ENCODE measurements at places on chromosomes 3 and 15.

- DNase-seq: no peak
Measured at GRCh38 chr3:43035801-43036365, 56.8 kb downstream of the GASK1A start.

GRCh38 chr15:75884041-75884440, 19.6 kb upstream of the FBXO22 start:
- DNase-seq: no peak

DNA sequence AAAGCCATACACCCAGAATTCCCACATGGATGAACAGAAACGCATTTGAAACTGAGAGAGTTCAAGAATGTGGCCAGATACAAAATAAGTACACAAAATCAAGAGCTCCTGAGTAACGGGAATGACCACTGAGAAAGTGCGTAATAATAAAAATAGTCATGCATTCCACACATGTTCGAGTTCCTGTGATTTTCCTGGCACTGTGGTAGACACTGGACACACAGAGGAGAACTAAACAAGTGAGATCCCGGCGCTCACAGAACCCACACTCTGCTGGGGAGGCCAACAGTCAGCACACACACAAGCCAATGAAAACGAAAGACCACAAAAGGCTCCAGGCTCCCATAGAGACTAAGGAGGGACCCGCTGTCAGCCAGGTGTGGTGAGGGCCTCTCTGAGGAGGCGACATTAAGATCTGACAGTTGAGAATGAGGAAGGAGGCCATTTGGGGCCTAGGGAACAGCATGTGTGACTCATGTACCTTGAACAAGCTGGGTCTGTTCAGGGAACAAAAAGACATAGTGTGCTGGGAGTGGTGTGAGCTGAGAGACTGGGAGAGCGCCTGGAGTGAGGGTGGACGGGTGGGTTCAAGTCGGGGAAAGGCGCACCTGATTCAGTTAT, 5.1 kb downstream of the FAM107A start:
- no peak for DNase-seq

DNA sequence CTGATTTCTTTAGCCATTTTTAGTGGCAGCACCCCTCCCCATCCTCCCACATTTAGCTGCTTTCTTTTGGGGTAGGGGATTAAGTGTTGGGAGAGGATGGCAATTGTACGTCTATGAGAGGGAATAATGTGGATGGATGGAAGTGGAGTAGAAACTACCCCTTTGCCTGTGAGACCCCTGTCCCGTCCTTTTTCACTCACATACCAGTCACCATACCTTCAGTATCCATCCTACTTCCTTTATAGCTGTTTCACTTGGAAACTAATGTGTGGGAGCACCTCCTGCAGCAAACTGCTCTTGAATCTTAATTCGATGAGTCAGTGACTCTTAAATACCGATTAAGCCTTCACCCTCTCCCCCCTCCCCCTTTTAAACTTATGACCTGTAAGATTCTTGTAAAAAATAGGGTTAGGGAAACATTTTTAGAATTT, 730 bp downstream of the SPRED1 start:
- peak; percentile 70 for DNase-seq

DNA sequence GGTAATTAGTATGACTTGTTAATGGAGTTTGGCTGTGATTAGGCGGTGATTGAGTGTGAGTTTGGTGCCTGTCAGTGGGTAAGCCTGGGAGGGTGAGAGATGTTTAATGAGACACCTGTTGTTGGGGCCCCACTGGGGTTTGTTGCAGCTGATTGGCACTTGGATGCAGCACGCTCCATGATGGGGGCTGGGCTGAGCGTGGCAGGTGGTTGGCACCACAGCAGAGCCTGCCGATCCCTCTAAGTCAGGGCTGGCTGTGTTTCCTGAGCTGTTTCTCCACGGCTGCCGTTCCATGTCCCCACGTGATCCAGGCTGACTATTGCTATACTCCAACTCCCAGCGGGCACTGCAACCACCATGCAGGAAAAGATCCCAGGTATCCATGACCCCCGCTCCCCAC, 93.5 kb upstream of the ARRDC4 start:
- DNase-seq: no peak

- DNase-seq: no peak
Measured at GRCh38 chr3:115562636-115563267, 60.6 kb upstream of the GAP43 start.

GRCh38 chr3:150306906-150307305, 101.2 kb upstream of the TSC22D2 start:
- DNase-seq: no peak

- no peak for DNase-seq
Measured at GRCh38 chr15:50593761-50594160, 47.3 kb upstream of the USP50 start.

DNA sequence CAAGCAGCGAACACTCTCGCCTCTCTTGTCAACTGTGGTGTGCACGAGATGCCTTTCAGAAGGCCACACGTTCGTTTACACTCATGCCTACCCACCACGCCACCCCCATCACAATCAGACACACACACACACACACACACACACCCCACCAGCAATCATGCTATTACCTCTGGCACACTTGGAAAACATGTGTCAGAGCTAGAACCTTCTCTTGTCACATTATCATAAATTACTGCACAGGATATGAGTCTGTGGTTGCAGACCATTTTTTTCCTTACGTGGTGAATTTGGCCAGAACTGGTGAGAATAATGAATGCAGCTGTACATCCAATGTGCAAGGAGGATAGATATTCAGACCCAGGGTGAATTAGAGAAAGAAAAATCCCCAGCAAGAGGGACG, 52.4 kb downstream of the TRIM69 start:
- DNase-seq: no peak

- DNase-seq: no peak
Measured at GRCh38 chr3:45153658-45154437, 7.7 kb upstream of the CDCP1 start.

GRCh38 chr15:101158166-101159095, 93.4 kb downstream of the CHSY1 start:
- no peak for DNase-seq

DNA sequence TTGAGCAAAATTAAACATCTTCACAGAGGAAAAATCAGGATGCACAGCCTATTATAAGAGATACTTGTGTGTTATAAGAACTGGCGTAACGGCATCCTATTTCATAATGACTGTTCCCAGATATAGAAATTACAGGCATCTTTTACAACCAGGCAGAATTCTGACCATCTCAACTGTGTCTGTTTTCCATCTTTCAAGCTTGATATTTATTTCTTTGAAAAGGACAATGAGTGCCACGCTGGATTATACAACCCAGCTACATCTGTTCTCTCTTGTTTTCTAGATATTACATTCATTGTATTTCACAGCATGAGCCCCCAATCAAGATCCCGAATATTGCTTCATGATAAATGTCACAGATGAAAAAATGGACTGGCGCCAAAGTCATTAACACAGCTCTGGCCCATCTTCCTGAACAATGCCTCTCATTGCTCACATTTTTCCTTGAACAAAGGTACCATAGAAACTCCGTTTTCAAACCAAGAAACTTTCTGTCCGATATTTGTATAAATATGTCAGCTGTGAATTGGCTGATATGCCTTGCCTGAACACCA, 420.6 kb downstream of the TBL1XR1 start:
- DNase-seq: no peak

GRCh38 chr3:56467108-56467507, 1.2 kb downstream of the ERC2 start:
- peak; percentile 76 for DNase-seq

GRCh38 chr3:55571216-55571813, 84.2 kb upstream of the WNT5A start:
- DNase-seq: no peak

- no peak for DNase-seq
Measured at GRCh38 chr15:67124111-67124510, 58.7 kb downstream of the SMAD3 start.

- DNase-seq: no peak
Measured at GRCh38 chr3:23051240-23052140, 151.6 kb upstream of the UBE2E2 start.

GRCh38 chr15:58523634-58524033, 91.8 kb downstream of the LIPC start:
- no peak for DNase-seq

- DNase-seq: no peak
Measured at GRCh38 chr3:50637945-50638344, 21.0 kb downstream of the MAPKAPK3 start.

GRCh38 chr3:70248856-70249255, 63.6 kb downstream of the MDFIC2 start:
- no peak for DNase-seq

DNA sequence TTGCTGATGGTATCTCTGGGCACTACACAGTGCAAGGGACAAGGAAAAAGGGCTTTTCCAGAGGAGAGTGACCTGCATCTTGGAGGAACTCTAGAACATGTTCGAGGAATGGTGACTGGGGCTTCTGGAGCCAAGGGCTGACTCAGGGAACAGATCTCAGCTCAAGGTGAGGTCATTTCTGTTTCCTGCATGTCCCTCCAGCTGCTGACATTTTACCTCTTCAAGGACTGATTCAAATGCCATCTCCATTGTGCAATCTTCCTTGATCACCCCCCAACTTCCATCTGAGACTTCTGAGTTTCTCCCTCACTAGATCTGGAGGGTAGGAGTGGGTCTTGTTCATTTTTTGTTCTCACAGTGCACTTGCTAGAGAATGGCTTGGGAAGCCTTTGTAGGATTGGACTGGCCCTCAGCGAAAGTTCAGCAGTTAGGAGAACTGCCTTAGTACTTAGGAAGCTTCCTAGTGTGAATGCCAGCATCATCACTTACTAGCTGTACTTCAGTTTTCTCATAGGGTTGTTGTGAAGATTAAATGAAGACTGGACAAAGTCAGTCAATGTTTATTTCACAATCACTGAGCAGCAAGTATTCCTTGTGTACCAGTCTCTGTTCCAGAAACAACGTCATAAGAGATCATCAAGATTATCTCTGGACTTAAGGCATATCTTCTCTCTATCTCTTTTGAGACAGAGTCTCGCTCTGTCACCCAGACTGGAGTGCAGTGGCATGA, 2.6 kb upstream of the IDH3A start:
- DNase-seq: peak; percentile 37

DNA sequence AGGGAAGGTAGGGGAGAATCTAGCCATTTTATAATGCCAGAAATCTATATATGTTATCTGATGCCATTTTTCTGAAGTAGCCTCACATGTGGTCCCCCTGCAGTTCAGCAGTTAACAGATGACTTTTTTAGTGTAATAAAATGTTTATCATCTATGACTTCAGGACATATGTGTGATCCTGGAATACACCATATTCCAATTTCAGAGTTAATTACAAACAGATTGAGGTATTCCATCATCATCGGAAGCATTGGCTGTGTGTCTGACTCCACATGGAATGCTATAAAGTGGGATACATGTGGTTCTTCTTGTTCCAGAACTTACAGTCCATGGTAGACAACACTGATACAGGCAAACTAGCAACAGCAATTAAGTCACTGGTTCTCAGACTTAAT, 45.9 kb upstream of the LIMD1 start:
- no peak for DNase-seq

DNA sequence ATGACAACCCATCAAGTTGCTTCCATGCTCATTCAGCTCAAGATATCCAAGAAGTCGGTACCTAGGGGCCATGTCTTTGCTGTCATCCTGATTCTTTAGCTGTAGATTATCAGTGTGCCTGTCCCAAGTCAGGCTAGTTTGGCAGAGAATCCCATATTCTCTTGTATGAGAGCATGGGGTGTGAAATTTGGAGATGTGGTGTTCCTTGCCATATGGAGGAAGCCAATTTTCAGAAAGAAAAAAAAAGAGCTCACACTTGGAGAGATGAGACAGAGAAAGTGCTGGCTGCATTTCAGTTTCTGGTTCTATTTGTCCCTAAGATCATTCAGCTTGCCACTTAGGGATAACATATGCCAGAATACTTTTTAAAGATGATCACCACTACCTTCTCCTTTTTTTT, 52.3 kb upstream of the SLC4A7 start:
- DNase-seq: no peak

- no peak for DNase-seq
Measured at GRCh38 chr3:149581248-149581647, 76.6 kb downstream of the WWTR1 start.

DNA sequence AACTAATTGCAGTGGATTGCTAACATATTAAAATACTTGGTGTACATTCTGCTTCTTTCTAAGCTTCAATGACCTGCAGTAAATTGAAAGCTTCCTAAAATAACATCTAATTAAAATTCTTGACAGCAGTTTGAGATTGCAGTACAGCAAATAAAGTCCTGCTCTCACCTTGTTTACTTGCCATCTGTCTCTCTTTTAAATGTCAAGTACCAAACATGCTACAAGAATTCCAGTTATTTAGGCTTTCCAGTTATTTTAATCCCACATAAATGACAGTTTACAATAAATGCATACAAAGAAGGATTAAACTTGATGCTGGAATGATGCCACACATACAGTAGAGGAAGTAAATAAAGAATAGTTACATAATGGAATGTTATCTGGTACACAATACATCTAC, 33.2 kb downstream of the CBLB start:
- no peak for DNase-seq

GRCh38 chr3:156840826-156841689, 14.9 kb downstream of the LEKR1 start:
- DNase-seq: peak; percentile 34

GRCh38 chr15:100114100-100114499, 227.7 kb downstream of the ADAMTS17 start:
- peak; percentile 93 for DNase-seq

DNA sequence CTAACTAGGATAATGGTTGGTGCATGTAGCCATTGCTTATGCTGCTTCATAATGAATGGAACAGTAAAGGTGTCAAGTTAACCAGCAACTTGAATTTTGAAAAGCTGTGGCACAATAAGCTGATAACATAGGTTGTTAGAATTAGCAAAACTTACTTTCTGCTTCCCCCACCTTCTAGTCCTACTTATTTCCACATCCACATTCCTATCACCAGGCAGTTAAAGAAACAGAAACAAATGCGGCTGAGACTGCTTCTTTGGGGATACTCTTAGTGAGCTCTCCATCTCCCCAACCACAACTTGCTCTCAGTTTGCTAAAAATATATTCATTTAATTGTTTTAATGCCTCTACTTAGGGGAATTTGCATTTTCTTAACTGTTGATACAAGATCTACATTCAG, 215.1 kb downstream of the TIGIT start:
- no peak for DNase-seq

Measured in umbilical cord (tissue), 2 donors.